ENCODE measurements at places on chromosomes 7 and 10. TPM values are rescaled to one million over a fixed set of nuclear protein-coding genes. Genes with fewer than 3 reads are reported as not detected.
A peak's percentile ranks its signal among the peaks of the same experiment; 100 is the strongest.

The NPC1L1 gene
- 0.15 TPM for total RNA-seq

The RAPGEF5 gene
- 15.6 TPM for total RNA-seq

The NEBL gene
- total RNA-seq = 16.6 TPM

The FAM25G gene
- total RNA-seq = not detected

The PPP1R3A gene
- not detected for total RNA-seq

The TBX20 gene
- total RNA-seq = not detected

The SHOC2 gene
- total RNA-seq = 39.5 TPM

The BCCIP gene
- total RNA-seq = 159 TPM

DNA sequence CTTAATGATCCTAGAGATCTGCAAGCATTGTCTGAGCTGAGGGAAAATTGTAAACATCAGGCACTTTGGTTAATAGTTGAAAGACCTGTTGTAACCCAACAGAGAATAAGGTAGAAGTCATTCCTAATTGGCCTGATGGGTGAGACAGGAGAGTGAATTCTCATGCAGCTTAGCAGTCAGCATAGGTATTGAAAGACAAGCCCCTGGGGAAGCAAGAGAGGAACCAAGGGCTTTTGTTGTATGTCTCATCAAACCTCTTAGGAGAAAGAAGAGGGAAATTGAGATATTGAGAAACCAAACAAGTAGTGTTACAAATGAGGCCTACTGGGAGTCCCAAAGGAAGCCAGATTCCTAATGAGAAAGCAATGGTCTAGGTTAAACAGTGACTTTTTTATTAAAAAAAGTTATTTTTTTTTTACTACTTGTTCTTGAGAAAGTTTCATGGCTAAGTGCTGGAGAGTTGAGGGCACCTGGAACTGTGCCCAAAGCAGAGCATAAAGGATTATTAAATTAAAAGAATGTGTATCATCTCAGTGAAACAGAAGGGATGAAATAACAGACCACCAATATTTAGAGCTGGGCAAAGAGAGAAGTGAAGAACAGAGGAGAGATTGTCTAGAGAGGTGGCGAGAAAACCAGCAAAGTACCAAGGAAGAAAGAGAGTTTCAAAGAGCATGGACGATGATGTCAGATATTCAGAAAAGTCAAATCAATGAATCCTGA is 168.9 kb downstream of the CDK14 start:
- no peak for DNase-seq

GRCh38 chr10:60498985-60499384 is 109.3 kb upstream of the ANK3 start:
- DNase-seq = no peak

DNA sequence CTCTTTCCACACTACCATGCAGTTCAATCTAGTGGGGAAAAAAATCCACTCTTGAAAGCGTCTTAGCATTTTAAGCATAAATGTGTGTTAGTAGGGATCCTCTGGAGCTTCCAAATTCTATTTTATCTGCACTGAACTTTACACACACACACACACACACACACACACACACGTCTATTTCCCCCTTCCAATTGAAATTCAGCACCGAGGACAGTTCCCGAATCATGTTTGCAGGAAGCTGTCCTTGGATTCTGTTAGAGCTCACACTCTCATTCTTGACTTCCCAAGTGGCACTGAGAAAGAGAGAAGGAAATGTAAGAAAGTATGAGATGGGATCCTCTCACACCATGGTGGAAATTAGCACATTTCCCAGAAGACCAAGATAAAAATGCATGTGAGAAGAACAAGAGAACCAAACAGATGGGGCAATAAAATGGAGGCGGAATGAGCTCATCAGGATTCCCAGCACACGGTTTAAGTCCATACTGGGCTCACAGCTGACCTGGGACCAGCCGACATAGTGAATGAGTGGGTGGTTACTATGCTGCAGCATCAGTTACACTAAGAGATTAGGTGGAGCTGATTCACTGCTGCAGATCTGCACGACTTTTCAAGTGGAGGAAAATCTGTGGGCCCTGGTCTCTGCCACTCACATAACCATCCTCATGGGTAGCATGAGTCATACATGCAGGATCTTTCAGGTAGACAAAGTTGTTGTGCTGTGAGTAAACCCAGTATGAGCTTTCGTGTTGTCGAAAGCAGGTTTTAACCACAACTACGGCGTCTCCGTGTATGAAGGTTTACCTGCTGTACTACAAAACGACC is 3.3 kb upstream of the NPTX2 start:
- DNase-seq = no peak

DNA sequence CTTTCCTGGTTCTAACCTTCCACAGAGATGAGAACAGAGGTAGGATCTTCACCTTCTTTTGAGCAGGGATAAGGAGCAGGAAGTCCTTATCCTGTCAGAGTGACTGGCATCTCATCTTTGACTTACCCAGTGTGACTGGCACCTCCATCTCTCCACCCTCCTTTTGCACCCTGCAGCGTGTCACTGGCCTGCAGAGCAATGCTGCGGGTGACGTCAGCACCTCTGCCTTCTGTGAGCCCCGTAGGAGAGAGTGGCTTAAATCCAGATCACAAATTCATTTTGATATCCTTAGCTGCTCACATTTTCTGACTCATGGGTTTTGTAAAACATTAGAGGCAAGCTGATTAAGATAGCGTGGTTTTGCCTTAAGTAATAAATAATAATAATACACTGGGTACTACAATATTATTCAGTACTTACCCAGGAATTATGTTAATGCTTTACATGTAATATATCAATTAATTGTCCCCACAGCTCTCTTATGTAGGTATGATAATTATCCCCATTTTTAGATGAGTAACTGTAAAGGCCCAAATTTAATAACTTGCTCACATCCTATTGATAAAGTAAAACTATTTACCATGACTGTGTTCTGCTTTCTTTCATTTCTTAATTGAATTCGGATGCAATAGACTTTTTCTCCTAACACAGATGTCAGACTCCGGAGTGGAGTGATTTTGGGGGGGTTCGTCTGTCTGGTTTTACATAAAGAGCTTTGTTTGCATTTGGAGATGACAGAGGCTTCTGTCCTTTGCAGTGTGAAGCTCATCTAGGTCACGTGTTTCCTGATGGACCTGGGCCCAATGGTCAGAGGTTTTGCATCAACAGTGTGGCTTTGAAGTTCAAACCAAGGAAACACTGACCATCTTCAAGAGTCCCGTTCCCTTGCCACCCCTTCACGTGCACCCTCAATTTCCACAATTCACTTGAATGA is 24.9 kb downstream of the MSRB2 start:
- DNase-seq = no peak

DNA sequence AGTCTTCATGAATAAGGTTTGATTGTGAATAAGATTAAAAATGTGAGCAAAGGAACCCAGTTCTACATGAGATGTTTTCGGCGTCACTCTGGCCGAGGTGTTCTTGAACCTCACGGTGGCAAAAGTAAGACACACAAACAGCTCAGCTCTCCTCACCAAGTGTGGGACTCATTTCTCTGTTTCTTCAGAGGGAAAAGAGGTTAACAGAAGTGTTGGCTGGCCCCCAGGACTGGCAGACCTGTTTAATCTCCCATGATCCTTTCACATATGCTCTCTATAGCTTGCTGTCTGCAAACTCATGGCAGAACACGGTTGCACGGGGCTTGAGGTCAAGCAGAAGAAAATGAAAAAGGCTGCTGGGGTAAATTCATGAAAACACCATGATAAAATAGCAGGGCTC is 394.4 kb downstream of the CALN1 start:
- DNase-seq = no peak

GRCh38 chr7:28621369-28621841 is 209.1 kb downstream of the CREB5 start:
- no peak for DNase-seq

- no peak for DNase-seq
Measured at GRCh38 chr10:20644421-20644820, 252.7 kb downstream of the NEBL start.

GRCh38 chr10:28947171-28947570 is 269.9 kb downstream of the BAMBI start:
- DNase-seq = no peak

DNA sequence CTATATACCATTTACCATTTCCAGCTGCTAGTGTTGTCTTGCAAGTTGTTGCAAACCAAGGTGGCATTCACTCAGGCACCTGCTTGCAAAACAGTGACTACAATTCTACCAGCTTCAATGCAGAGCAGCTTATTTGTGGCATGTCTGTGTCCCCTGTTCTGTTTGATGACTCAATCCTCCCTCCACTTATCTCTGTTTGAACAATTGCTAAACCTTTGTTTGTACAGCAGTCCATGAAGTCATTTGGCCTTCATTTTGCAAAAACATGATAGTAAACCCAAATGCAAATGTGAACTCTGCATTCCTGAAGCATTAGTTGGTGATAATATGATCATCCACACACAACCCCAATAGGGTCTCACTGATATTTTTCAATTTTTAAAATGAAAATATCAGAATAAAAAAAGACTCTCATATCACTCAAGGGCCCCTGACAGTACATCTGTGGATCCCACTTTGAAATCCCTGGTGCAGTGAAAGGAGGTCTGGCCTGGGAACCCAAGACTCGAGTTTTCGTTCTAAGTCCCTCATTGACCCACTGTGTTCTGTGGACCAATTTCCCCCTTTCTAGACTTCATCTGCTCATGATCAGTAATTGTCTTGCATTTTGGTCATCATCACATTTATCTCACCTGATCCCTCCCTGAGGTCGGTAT is 425.4 kb downstream of the RPS24 start:
- no peak for DNase-seq

DNA sequence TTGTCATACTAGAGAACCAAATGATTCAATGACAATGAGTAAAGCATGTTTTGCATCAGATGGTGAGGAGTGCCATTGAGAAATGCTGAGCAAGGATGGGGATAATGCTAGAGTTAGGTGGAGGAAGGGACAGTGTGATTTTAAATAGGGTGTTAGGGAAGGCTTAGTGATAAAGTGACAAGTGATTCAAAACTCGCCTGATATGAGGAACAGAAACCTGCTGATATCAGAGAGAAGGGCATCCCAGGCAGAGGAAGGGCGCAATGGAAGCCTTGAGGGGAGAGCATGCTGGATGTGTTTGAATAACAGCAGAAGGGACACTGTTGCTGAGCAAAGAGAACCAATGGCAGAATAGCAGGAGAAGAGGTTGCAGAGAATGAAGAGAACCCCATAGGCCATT is 196.2 kb downstream of the NRG3 start:
- no peak for DNase-seq

DNA sequence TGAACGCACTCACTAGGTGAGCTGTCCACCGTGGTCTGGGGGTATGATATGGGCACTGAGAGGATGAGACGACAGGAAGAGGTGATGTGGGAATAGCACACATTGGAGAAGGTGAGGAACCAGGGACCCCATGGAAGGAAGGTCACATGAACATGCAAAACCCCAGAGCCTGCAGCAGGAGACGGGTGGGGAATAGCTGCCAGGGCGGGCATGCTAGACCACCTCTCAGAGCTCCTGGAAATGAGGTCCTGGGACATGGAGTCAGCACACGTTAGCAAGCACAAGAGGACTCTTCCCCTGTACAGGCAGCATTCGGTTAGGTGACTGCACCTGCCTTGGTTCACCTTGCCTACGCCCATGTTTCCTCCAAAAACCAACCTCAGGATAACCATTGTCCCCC is 8.1 kb downstream of the FAM131B start:
- DNase-seq = no peak

DNA sequence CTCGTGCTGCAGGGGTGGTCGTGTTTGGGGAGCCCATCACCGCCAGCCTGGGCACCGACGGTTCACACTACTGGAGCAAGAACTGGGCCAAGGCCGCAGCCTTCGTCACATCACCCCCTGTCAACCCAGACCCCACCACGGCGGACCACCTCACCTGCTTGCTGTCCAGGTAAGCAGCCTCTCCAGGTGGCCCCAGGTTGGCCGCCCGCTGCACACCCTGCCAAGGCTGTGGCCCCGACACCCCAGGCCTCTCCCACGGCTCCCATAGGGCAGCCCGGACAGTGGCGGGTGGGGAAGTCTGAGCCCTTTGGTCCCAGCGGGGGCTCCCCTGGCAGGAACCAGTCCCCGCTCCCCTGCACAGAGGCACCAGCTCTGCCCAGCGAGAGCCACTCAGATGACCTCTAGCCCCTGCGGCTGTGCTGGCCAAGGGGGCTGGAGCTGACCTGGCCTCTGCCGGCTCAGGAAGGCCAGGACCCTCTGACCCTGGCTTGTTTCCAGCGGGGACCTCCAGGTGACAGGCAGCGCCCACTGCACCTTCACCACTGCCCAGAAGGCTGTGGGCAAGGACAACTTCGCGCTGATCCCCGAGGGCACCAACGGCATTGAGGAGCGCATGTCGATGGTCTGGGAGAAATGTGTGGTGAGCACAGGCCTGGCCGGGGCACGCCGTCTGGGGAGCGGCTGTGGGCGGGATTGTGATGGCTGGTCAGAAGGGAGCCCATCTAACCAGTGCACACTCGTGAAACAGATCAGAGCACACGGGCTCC is 13.8 kb downstream of the DPYSL4 start:
- DNase-seq = no peak

GRCh38 chr7:497946-498655 is 21.5 kb downstream of the PDGFA start:
- no peak for DNase-seq

DNA sequence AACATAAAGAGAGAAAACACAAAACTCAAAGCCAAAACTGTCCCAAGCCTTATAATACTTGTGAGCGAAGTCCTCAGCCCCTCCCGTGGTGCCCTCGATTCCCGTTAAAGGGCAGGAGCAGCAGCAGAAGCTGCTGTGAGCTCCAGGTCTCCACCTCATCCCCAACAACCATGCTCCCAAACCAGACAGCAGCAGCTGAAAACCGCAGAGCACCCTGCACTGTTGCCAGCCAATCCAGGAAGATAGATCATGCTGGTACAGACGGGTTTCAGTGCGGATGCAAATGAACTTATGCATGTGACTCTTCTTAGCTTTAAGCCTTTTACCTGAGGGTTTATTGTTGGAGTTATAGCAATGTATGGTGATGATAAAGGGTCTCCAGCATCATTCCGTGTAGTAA is 97.9 kb downstream of the DNAJB6 start:
- no peak for DNase-seq

DNA sequence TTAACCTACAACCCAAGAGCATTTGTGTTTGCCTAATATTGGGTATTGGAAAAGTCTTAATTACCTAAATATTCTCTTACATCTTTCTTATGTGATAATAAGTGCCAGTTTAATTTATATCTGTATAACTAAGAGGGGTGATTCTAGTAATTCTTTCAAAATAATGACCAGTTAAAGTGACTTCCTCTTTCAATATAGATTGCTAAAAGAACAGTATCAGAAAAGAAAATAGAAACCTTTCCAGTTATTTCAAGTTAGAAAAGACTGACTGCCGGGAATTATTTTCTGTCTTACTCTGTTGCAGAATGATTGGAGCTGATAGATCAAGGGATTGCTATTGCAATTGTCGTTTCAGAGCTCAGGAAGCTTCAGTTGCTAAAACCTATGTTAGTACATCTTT is 525.0 kb upstream of the SEMA3D start:
- DNase-seq = no peak

GRCh38 chr7:157329447-157329846 is 7.4 kb upstream of the DNAJB6 start:
- no peak for DNase-seq

- DNase-seq = peak; percentile 6
Measured at GRCh38 chr7:85104432-85105205, 82.2 kb downstream of the SEMA3D start.

DNA sequence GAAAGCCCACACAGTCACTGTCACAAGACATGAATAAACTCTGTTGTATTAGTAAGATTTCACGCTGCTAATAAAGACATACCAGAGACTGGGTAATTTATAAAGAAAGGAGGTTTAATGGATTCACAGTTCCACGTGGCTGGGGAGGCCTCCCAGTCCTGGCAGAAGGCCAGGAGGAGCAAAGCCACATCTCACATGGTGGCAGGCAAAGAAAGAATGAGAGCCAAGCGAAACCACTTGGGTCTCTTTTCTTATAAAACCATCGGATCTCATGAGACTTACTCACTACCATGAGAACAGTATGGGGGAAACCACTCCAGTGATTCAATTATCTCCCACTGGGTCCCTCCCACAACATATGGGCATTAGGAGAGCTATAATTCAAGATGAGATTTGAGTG is 110.2 kb downstream of the ST8SIA6 start:
- no peak for DNase-seq
